ENCODE measurements at places on chromosomes 7 and 10. TPM values are rescaled to one million over a fixed set of nuclear protein-coding genes. Genes with fewer than 3 reads are reported as not detected.

Gene WNT2
- total RNA-seq: 2.6 TPM

Gene ICA1
- 12.9 TPM for total RNA-seq

Gene CYP2C19
- not detected for total RNA-seq

Gene STAMBPL1
- 25.1 TPM for total RNA-seq

Gene CYP2E1
- 3.4 TPM for total RNA-seq

Gene FZD8
- total RNA-seq: 20.7 TPM

Gene ASAH2
- total RNA-seq: 1.5 TPM

Gene CCDC146
- 27.0 TPM for total RNA-seq

Gene CNTNAP2
- 68.8 TPM for total RNA-seq

Gene BEND7
- 35.7 TPM for total RNA-seq

Gene RAB18
- 80.2 TPM for total RNA-seq

Gene WDR86
- 19.7 TPM for total RNA-seq

Gene EPHB6
- total RNA-seq: 17.3 TPM

Gene KMT2C
- total RNA-seq: 179 TPM

Gene LDB3
- 24.9 TPM for total RNA-seq

Gene THSD7A
- 46.4 TPM for total RNA-seq

Gene SFRP4
- 116 TPM for total RNA-seq

Gene RAPGEF5
- total RNA-seq: 90.2 TPM

Gene TAF3
- total RNA-seq: 7.3 TPM

Gene FKBP6
- not detected for total RNA-seq

Gene PLXDC2
- total RNA-seq: 65.8 TPM

Gene CUZD1
- total RNA-seq: 1.3 TPM

Gene GNG11
- 17.9 TPM for total RNA-seq

Gene PIP
- total RNA-seq: not detected

Gene CTAGE6
- total RNA-seq: 2.9 TPM

Gene C10orf71
- 2.1 TPM for total RNA-seq

Gene ODAD2
- total RNA-seq: 3.2 TPM

Gene CXCL12
- 117 TPM for total RNA-seq

Gene PKD2L1
- 0.16 TPM for total RNA-seq

Gene MACROH2A2
- 49.1 TPM for total RNA-seq

Gene PLCE1
- 28.2 TPM for total RNA-seq

All from camera-type eye (tissue), 1 donor.